ENCODE measurements at places on chromosomes 7 and 10.
A peak's percentile ranks its signal among the peaks of the same experiment; 100 is the strongest.

- no peak for DNase-seq
Observed at GRCh38 chr7:128030263-128030653, 979 bp downstream of the LRRC4 start.

DNA sequence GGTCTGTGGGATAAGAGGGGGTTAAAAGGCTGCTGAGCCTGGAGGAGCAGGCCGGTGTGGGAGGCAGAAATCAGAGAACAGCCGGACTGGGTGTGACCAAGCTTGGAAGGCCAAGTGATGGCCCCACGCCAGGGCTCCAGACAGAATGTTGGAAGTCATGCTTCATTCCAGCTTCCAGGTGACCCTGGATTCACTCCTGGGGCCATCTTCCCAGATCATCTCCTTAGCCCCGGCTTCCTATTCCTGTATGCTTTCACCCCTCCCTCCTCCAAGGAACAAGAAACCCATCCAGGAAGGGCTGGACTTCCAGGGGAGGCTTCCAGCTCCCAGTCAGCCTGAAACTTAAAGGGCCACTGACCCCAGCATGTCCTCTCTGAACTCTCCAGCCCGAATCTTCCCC is 1.0 kb downstream of the INMT start:
- peak; percentile 83 for DNase-seq

- no peak for DNase-seq
Observed at GRCh38 chr7:137636376-137636775, 210.4 kb downstream of the DGKI start.

GRCh38 chr7:111083413-111083812 is 7.5 kb upstream of the LRRN3 start:
- no peak for DNase-seq

DNA sequence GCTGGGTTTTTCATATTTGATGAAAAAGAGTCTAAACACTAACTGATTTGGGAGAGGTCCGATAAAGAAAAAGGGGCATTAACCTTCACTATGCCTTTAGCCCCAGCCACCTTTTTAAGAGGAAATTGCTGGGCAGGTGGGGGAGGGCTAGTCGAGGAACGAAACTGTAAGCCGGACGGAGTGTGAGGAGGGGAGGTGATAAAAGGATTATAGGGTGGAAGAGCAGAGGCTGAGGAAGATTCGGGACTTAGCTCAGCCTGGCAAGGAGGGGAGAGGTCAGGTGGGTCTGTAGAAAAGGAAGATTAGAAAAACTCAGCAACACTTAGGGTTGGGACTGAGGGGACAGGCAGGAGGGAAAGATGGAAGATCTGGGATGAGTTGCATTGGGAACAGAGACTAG is 77.0 kb downstream of the TSPAN12 start:
- DNase-seq = no peak

DNA sequence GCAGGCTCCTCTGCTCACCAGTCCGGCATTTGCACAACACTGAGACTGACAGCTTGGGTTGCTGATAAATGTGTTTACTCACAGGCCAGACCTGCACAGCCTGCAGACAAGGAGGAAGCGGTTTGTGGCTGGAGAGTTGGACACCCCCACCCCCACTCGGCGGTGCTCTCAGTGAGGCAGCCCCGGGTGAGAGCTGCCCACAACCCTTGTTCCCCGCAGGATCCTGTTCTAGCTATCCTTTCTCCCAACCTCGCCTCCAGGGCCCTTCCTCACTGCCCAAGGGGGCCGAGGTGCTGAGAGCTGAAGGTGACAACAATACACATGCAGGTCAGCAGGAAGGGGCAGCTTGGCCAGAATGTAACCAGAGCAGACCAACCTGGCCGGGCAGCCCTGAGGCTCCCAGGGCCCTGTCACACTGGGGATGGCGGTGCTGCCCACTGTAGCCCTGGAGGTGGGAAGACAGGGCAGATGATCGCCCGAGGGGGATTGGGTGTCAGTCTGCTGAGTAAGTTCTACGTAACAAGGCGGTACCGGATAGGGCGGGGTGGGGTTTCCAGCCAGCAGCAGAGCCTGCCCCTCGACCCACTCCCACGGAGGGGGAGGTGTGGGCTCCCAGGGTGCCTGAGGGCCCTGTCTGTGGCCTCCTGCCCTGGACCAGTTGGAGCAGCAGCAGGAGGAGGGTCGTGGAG is 2.1 kb upstream of the ADAM8 start:
- no peak for DNase-seq

- DNase-seq = no peak
Observed at GRCh38 chr10:122859527-122859926, 13.9 kb upstream of the CUZD1 start.

DNA sequence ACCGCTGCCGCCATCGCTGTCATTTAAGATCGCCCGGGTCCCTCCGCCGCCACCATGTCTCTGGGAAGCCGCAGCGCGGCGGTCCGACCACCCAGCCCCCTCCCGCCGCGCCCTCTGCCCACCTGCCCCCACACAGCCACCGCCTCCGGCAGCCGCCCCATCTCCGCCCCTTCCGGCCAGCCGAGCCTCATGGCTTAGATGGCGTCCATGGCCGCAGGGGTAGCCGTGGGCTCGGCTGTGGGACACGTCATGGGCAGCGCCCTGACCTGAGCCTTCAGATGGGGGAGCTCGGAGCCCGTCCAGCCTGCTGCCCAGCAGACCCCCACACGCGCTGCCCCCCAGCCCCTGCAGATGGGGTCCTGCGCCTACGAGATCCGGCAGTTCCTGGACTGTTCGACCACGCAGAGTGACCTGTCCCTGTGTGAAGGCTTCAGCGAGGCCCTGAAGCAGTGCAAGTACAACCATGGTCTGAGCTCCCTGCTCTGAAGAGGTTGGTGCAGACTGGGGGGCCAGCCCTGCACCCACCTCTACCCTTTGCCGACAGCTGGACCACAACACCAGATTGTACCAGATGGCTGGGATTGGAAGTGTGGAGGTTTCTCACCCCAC is 38.0 kb upstream of the TARP start:
- no peak for DNase-seq

GRCh38 chr7:82036146-82036886 is 266.5 kb upstream of the HGF start:
- DNase-seq = no peak

DNA sequence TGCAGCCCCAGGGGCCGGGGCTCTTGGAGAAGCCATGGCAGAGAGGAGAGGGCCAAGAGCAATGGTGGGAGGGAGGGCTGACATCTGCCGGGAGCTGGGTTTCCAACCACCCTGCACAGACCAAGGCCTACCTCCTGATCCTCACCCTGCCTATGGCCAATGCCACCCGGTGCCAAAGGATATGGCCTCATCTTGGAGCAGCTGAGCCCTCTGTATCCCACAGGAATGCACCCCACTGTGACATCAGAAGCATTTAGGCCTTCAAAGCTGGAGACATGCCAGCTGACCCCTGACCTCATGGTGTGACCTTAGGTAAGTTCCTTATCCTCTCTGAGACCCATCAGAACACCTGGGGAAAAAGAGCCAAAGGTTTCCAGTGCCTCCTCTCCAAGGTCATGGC is 113.6 kb upstream of the ZMIZ1 start:
- no peak for DNase-seq

DNA sequence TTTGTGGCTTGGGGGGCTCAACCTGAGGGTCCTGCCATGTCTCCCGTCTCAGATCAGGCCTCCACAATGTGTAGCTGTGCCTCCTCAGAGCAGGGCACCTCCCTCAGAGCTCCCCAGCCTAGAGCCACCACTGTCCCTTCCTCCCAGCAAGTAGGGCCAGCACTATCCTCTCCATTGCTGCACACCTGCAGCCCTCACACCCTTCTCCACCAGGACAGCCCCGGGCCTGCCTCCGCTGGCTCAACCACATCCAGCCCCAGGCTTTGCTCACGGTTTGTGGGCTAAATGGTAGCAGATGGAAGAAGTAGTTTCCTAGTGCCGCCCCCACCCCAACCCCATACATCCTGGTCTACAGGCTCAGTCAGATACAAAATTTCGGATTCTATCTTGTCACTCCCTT is 10.1 kb downstream of the NFKB2 start:
- no peak for DNase-seq

DNA sequence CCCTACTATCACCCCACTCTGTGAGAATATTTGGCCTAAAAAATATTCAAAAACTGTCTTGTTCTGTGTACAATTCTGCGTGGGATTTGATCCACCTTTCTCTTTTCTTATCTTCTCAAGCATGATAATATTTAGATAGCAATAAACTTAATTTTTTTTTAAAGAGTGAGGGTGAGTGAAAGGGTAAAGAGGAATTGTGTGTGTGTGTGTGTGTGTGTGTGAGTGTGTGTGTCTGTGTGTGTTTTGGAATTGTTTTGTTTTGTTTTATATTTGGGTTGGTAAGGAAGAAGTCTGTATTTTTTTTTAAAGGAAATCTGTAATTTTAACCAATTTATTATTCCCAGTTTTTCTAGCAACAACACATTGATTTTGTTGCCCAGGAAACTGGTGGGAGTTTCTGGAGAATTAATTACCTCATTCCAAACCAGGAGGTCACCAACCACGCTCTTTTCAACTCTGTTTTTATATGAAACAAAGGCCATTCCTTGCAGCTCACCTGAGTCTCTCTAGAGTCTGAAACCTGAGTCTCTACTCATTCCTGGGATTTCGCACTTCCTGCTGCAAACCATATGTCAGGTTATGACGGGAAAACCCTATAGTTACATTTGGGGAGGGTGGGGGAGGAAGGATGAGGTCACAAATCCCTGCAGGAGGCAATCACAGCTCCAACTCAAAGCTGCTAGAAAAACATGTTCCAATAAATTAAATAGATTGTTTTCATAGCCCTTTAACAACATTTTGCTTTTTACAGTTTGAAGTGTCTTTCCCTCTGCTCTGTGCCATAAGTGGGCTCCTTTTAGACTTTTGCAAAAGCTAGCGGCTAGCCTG is 38.1 kb upstream of the XPNPEP1 start:
- no peak for DNase-seq

DNA sequence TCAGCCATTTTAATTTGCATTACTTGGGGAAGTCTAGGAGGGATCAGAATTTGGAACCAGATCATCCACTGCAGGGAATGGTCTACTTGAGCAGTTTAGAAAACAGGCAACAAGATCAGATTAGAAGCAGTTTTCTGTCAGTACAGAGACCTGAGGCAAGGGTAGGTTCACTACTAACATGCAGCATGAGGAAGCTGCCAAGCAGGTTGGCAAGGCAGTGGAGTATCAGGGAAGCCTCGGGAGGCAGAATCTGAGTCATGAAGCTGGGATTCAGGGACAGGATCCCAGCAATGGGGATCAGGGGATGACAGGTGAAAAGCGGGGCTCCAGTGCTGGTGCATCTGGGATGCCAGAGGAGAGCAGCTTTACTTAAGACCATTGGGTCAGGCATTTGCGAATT is 28.1 kb downstream of the ENO4 start:
- no peak for DNase-seq

- DNase-seq = no peak
Observed at GRCh38 chr10:88270871-88271713, 312.0 kb downstream of the RNLS start.
